Endothelial cell of umbilical vein (primary cell): ENCODE measurements at places on chromosomes 3 and 15.

DNA sequence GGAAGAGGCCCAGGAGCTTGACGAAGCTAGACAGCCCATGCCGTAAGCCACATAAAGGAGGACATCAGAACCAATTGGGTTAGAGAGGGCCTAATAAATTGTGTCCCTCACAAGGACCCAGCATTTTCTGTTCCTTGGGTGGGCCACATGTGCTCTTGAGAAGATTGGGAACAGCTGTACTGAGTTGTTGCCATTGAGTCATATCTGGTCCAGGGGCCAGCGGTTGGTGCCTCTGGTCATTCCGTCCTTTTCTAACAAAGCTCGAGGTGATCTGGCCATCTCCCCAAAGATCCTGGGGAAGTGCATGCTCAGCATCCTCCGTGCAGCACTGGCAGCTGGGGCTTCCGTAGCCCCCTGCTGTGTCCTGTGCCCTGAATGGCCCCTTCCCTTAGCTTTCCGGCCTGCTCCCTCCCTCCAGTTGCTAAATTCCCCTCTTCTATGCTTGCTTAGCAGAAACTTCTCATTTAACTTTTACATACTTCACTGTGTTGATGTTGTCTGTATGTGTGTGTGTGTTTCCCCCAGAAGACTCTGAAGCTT lies 73.0 kb downstream of the EEFSEC start:
- DNase-seq = no peak

- no peak for DNase-seq
These were observed 12.0 kb downstream of the BSN start for GRCh38 chr3:49566312-49566711.

DNA sequence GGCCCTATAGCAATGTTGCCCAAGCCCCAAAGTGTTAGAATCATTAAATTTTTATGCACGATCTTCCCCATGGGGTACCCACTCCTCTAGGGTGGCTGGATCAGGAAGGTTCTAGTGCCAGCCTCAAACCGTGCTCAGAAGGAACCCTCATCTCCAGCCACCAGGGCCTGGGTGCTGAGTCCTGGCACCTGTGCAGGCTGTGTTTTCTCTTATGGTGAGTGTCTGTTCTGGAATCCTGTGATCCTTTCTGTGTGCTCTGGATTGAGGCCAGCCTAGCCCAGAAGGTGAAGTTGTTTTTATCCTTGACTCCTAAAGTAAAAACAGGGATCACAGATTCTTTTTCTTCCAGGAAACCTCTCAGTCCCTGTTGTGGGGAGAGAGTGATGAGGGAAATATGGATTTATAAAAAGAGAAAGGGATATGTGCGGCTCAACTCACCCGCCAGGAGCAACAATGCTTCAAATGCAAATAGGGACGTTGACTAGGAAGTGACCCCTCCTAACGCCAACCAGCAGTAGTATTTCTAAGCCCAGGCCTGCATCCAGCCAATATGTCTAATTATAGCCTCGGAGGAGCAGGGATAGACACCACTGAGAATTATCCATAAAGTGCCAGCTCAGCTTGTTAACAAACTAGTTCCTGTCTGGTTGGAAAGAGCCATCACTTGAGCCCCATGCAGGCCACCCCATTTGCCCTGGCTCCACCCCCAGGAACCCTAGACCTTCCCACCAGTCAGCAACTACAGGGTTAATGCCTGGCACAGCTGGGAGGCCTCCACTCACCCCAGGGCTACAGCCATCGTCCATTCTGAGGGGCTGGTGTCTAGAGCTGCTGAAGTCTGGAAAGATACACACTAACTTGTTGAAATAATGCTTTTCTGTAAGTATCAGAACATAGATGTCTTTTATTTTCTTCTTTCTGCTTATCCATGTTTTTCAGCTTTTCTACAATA lies 513.5 kb upstream of the PROK2 start:
- no peak for DNase-seq

DNA sequence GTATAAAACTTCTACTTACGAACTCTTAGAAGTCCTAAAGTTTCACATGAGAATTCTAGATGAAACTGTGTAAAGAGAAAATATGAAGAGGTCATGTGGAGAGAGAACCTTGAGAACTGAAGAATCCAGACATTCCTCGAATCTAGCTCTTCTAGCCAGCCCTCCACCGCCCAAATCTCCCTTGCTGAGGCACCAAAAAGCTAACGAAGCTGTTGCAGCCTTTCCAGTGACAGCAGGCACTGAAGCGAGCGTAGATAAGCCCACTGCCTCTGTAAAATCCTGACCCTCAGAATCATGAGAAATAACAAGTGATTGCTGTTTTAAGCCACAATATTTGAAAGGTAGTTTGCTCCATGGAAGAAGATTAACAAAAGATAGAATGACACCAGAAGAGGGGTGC lies 134.0 kb downstream of the GOLGA6L6 start:
- no peak for DNase-seq

DNA sequence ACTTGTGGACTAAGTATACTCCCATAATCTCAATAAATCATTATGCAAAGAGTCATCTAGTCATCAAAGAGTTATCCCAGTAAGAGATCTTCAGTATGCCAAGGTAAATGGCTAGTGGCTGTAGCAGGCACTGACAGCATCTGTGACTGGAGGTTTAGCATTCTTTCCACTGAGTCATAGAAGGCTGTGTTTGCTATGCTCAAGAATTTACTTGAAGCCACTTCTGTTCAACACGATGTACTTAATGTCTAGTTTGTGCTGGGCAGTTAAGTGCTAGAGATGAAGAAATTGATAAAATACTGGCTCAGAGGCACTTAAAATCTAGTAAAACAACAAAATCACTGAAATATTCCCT lies 13.0 kb downstream of the ZBED2 start:
- DNase-seq = no peak
